ENCODE measurements at places on chromosomes 16 and 17. TPM values are rescaled to one million over a fixed set of nuclear protein-coding genes. Genes with fewer than 3 reads are reported as not detected.

DNA sequence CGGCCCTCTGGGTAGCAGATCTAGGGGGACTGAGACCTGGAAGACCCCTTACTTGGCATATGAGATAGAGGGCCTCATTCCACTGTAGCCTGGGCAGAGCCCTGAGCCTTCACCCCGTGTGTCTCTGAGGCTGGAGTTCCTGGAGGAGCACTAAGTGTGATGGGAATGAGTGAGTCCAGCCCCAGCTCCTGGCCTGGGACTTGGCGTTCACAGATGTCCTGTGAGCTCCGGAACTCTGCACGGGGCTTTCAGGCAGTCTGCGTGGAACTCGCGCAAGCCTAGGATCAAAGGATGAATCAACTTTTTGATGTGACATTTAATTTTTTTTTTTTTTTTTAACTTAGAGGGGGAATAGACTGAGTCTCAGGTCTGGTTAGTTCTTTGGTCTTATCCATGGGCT, 1.8 kb downstream of the NKD1 start:
- H3K36me3 ChIP-seq = no peaks in the 10 kb centered on the region
- peaks cover 11% of the 10 kb centered on the region for H3K4me1 ChIP-seq
- DNase-seq = no peak
- no peak overlapping the region for H3K4me3 ChIP-seq

- no peaks in the 10 kb centered on the region for H3K27me3 ChIP-seq
- H3K4me3 ChIP-seq = peak overlapping the region; percentile 65
These were observed 10.5 kb downstream of the CCR7 start for GRCh38 chr17:40554646-40555295.

Gene ZNF624
- total RNA-seq = 4.5 TPM

Gene AGRP
- not detected for total RNA-seq

Gene CHAD
- not detected for total RNA-seq

DNA sequence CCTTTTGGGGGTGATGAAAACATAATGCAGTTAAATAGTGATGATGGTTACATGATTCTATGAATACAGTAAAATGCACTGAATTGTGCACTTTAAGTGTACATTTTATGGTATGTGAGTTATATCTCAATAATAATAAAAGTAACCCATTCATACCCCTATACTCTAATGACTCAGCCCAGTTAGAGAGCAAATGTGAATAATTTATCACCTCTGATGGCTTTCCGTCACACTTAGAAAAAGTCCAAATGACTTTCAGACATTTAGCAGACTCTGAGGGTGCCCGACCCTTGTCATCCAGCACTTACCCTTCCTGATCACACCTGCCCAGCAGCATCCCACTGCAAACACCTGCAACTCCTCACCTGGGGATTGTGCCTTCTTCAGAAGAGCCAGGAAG, 148.1 kb upstream of the MAF start:
- H3K4me1 ChIP-seq = no peaks in the 10 kb centered on the region
- no peaks in the 10 kb centered on the region for H3K27me3 ChIP-seq
- no peak overlapping the region for H3K27ac ChIP-seq
- DNase-seq = no peak
- H3K4me3 ChIP-seq = no peak overlapping the region

Gene NXPH3
- not detected for total RNA-seq

- no peaks in the 10 kb centered on the region for H3K27me3 ChIP-seq
- no peak for DNase-seq
- peaks cover 13% of the 10 kb centered on the region for H3K4me1 ChIP-seq
- peaks cover 2% of the 10 kb centered on the region for H3K36me3 ChIP-seq
- H3K27ac ChIP-seq = no peak overlapping the region
These were observed 188.5 kb downstream of the XYLT1 start for GRCh38 chr16:17282247-17282646.

GRCh38 chr17:77756846-77757560, 201.5 kb upstream of the TNRC6C start:
- no peak overlapping the region for H3K27ac ChIP-seq
- no peak overlapping the region for H3K4me3 ChIP-seq
- H3K4me1 ChIP-seq = no peaks in the 10 kb centered on the region
- H3K27me3 ChIP-seq = peaks cover 5% of the 10 kb centered on the region
- no peak for DNase-seq

- no peak for DNase-seq
- H3K36me3 ChIP-seq = no peaks in the 10 kb centered on the region
- no peak overlapping the region for H3K4me3 ChIP-seq
- peaks cover 15% of the 10 kb centered on the region for H3K27me3 ChIP-seq
- H3K4me1 ChIP-seq = peaks cover 29% of the 10 kb centered on the region
These were observed 30.8 kb downstream of the SLC12A3 start for GRCh38 chr16:56895813-56896212.

Gene TMEM204
- total RNA-seq = 35.1 TPM

DNA sequence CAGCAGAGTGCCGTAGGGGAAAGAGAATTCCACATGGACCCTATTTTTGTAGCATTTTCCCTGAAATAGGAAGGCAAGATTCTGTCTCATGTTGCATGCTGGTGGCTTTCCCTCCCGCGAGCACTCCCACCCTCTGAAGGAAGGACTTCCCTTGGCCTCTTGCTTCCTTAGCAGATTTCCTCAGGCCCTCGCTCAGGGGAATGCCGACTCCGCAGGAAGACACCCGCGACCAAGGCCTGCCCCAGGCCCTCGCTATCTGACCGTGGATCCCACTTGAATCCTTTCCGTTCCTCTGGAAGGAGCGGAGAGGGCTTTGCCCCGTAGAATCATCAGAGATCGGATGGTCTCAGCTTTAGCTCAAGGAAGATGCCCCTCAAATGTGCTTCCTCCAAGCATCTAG, 179.4 kb upstream of the FOXF1 start:
- no peak overlapping the region for H3K4me3 ChIP-seq
- no peaks in the 10 kb centered on the region for H3K36me3 ChIP-seq
- DNase-seq = no peak
- H3K27ac ChIP-seq = no peak overlapping the region
- H3K27me3 ChIP-seq = peaks cover 14% of the 10 kb centered on the region

Gene CHTF8
- total RNA-seq = 143 TPM

DNA sequence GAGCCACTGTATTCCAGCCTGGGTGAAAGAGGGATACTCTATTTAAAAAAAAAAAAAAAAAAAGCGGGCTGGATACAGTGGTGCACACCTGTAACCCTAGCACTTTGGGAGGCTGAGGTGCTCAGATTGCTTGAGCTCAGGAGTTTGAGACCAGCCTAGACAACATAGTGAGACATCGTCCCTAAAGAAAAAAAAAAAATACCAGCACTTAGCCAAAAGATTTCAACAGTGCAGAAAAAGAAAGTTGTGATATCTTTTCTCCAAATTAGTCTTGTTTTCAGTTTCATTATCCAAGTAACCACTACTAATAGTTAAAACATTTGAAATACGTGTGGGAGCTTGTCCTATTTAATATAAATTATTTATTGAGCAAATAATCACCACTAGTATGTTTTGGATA, 48.7 kb downstream of the TENT4B start:
- no peak overlapping the region for H3K27ac ChIP-seq
- H3K4me3 ChIP-seq = no peak overlapping the region
- no peaks in the 10 kb centered on the region for H3K27me3 ChIP-seq

DNA sequence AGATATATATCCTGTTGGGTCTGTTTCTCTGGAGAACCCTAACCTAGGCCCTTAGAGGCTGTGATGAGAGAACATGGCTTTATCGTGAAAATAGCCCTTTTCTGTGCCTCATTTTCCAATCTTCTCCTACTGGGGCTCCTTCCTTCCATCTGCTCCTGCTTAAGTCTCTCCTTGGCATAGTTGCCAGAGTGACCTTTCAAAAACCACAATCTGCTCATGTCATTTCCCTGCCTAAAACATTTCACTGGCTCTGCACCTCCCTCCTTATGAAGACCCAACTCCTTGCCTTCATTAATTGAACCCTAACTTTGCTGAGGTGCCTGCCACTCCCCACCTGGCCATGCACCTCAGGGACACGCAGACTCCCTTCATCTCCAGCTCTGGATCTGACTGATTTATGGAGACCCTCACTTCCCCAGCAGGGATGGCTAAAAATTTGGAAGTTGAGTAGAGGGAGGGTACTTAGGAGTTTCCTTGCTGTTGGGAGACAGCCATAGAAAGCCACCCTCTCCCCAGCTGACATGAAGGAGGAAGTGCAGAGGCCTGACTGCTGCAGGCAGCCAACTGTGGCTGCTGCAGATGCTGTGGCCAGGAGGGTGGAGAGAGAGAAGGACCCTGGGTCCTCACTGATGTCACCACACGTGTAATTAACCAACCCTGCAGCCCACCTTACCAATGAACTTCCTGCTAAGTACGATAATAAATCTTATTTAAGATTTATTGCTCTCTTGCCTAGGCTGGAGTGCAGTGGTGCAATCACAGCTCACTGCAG, 6.3 kb upstream of the GGA2 start:
- no peak overlapping the region for H3K4me3 ChIP-seq
- peak; percentile 44 for DNase-seq
- peak overlapping the region; percentile 33 for H3K27ac ChIP-seq

- peaks cover 54% of the 10 kb centered on the region for H3K36me3 ChIP-seq
- H3K27me3 ChIP-seq = no peaks in the 10 kb centered on the region
- H3K4me1 ChIP-seq = peaks cover 15% of the 10 kb centered on the region
- DNase-seq = no peak
These were observed 67.0 kb downstream of the N4BP1 start for GRCh38 chr16:48542966-48543365.

DNA sequence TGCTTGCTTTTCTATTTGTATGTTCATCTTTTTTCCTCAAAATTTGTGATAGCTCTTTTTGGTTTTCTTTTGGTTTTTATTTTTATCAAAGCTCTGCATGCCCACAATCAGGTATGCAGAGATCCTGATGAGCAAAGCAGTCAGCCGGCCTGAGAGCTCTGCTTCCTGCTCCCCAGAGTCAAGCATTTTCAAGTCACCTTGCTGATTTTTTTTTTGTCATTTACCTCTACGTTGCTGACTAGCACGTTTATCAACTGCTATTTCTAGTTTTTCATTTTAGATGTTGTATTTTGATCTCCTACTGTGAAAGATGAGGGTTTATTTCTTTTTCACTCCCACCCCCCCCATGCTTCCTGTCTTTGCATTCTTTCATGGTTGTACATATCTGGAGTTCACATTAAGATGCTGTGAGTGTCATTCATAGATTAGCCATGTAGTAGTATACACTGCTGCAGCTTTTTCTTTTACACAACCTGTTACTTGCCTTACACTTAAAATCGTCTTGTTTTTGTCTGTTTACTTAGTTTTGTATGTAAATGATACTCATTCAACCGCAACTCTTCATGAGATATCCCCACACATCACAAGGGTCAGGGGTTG, 196.2 kb downstream of the LGALS9B start:
- DNase-seq = no peak
- no peaks in the 10 kb centered on the region for H3K27me3 ChIP-seq
- H3K27ac ChIP-seq = peak overlapping the region; percentile 76

Gene DPEP3
- total RNA-seq = not detected

DNA sequence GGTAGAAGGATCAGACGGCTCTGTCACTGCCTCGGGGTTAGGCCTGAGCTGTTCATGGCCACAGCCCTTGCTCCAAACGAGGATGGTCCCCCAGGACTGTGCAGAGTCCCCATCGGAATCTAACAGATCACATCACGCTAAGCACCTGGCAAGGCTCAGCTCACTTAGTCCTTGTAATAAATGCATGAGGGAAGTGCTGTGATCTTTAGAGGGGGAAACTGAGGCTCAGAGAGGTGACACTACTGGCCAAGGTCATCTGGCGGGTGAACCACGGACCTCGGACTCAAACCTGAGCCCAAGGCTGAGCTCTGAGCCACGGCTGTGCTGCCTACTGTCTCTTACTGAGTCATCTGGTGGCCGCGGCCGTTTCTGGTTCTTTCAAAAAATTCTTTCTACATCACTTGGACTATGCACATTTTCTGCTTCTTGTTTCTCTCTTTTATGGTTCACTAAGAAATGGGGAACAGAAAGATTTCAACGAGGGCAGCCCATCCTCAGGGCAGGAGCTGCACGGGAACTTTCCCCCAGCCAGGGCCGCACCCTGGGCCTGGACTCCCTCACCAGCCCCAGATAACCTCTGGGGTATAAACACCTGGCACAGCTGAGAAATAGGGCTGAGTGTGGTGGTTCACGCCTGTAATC, 55.6 kb downstream of the COTL1 start:
- H3K27ac ChIP-seq = no peak overlapping the region
- H3K4me1 ChIP-seq = peaks cover 15% of the 10 kb centered on the region
- H3K36me3 ChIP-seq = peaks cover 57% of the 10 kb centered on the region
- no peak overlapping the region for H3K4me3 ChIP-seq

GRCh38 chr16:52451971-52452421, 94.9 kb downstream of the TOX3 start:
- no peak overlapping the region for H3K4me3 ChIP-seq
- no peaks in the 10 kb centered on the region for H3K36me3 ChIP-seq
- no peak for DNase-seq
- no peaks in the 10 kb centered on the region for H3K27me3 ChIP-seq
- H3K27ac ChIP-seq = no peak overlapping the region
- H3K4me1 ChIP-seq = no peaks in the 10 kb centered on the region

Gene CTF1
- total RNA-seq = 0.23 TPM

GRCh38 chr17:59466946-59467801, 98.2 kb upstream of the DHX40 start:
- DNase-seq = no peak
- peaks cover 49% of the 10 kb centered on the region for H3K4me1 ChIP-seq
- no peaks in the 10 kb centered on the region for H3K27me3 ChIP-seq

DNA sequence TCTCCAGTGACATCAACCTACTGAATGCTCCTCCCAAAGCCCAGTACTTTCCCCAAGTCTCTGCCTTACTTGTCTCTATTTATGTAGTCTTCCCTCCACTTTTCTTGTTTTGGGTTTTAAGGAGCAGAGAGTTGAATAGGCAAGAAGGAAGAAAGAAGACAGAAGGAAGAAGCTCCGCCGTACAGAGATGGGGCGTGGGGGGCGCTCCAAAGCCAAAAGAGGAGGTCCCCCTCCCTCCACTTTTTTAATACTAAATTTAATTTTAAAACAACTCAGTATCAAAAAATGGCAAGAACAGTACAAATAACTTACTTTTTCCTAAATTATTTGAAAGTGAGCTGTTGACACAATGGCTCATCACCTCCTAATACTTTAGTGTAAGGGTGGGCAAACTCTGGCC, 4.6 kb downstream of the EFTUD2 start:
- no peak overlapping the region for H3K4me3 ChIP-seq
- H3K27ac ChIP-seq = no peak overlapping the region
- peaks cover 23% of the 10 kb centered on the region for H3K4me1 ChIP-seq
- H3K36me3 ChIP-seq = peaks cover 30% of the 10 kb centered on the region
- no peak for DNase-seq

GRCh38 chr17:2172077-2172851, 117.4 kb downstream of the HIC1 start:
- H3K4me3 ChIP-seq = no peak overlapping the region
- DNase-seq = no peak
- no peak overlapping the region for H3K27ac ChIP-seq
- H3K4me1 ChIP-seq = peaks cover 44% of the 10 kb centered on the region
- H3K27me3 ChIP-seq = no peaks in the 10 kb centered on the region

GRCh38 chr16:89409161-89409711, 81.1 kb downstream of the ANKRD11 start:
- peaks cover 88% of the 10 kb centered on the region for H3K4me1 ChIP-seq
- peaks cover 11% of the 10 kb centered on the region for H3K36me3 ChIP-seq
- no peaks in the 10 kb centered on the region for H3K27me3 ChIP-seq
- DNase-seq = peak; percentile 73
- H3K27ac ChIP-seq = peak overlapping the region; percentile 80

All from activated CD8-positive, alpha-beta T cell treated with anti-CD3 and anti-CD28 coated beads, Interleukin-2, amount 10 ng/mL, durations not matched to agents 7 days and 5 days (primary cell).